T-cell (primary cell): ENCODE measurements at places on chromosomes 3 and 15.

GRCh38 chr15:100602823-100603393 is 519 bp downstream of the ASB7 start:
- H3K27me3 ChIP-seq = no peaks in the 10 kb centered on the region
- peak overlapping the region; percentile 96 for H3K4me3 ChIP-seq
- peak overlapping the region; percentile 67 for H3K27ac ChIP-seq
- peaks cover 39% of the 10 kb centered on the region for H3K4me1 ChIP-seq
- peaks cover 8% of the 10 kb centered on the region for H3K36me3 ChIP-seq

DNA sequence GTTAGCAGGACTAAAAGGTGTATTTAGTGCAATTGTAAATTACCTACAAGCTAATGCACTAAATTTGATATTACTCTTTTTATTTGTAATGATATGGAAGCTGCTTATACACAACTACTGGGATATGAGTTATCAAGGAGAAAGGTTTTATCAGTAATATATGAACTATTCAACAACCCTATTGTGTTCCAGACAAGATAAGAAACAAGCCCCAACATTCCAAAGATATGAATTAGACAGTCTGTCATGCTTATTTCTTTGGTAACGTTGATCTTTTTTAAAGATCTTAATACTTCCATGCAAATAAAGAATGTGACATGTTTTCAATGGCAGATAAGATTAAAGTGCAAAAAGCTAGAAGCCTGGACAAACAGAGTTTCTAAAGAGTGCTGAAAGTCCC is 314.0 kb upstream of the THBS1 start:
- H3K27ac ChIP-seq = no peak overlapping the region
- H3K4me3 ChIP-seq = no peak overlapping the region
- H3K4me1 ChIP-seq = no peaks in the 10 kb centered on the region
- H3K27me3 ChIP-seq = peaks cover 6% of the 10 kb centered on the region
- no peaks in the 10 kb centered on the region for H3K36me3 ChIP-seq
- no peak for DNase-seq

GRCh38 chr15:52436981-52437380 is 91.7 kb downstream of the MYO5A start:
- H3K4me1 ChIP-seq = peaks cover 5% of the 10 kb centered on the region
- H3K4me3 ChIP-seq = no peak overlapping the region
- no peaks in the 10 kb centered on the region for H3K36me3 ChIP-seq
- no peak overlapping the region for H3K27ac ChIP-seq
- H3K27me3 ChIP-seq = no peaks in the 10 kb centered on the region

DNA sequence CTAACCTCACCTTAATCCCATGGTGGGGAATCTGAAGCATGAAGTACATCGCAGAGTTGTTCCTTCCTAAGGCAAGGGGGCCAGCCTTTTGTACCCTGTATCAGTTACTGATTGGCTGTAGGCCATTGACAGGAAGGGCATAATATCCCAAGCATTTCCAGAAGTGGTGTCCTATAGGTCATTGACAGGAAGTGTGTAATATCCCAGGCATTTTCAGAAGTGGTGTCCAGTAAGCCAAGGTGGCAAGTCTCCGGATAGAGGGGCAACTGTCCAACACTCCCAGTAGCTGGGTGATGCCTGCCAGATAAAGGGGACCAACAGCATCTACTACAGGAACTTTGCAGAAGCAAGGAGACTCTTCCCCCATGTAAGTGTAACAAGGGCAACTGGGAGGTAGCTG is 52.1 kb upstream of the MYRIP start:
- no peak for DNase-seq
- no peak overlapping the region for H3K27ac ChIP-seq
- no peaks in the 10 kb centered on the region for H3K27me3 ChIP-seq
- H3K4me3 ChIP-seq = no peak overlapping the region

DNA sequence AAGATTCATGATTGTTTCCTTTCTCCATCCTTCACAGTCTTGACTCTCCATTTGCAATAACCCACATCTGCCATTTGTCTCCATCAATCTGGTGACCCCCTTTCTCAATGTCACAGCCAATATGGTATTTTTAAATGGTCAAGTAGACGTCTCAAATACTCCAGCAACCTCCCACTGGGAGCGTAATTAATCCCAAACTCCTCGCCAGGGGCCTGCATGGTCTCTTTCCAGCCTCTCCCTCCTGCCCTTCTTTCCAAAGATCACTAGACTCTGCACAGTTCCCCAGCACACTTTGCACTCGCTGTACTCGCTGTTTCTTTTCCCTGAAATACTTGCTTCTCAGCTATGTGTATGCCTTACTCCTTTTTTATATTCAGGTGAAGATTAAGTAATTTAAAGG is 115.3 kb downstream of the PLCH1 start:
- H3K27ac ChIP-seq = no peak overlapping the region
- H3K4me3 ChIP-seq = no peak overlapping the region
- no peak for DNase-seq
- no peaks in the 10 kb centered on the region for H3K36me3 ChIP-seq
